ENCODE measurements at places on chromosomes 12 and 14.
A peak's percentile ranks its signal among the peaks of the same experiment; 100 is the strongest.

GRCh38 chr12:52721838-52722470 lies 18.6 kb upstream of the KRT77 start:
- DNase-seq: no peak

GRCh38 chr14:54410215-54410614 lies 13.4 kb downstream of the CDKN3 start:
- no peak for DNase-seq

- DNase-seq: no peak
These were observed 5.9 kb downstream of the RPS6KL1 start for GRCh38 chr14:74917178-74917543.

DNA sequence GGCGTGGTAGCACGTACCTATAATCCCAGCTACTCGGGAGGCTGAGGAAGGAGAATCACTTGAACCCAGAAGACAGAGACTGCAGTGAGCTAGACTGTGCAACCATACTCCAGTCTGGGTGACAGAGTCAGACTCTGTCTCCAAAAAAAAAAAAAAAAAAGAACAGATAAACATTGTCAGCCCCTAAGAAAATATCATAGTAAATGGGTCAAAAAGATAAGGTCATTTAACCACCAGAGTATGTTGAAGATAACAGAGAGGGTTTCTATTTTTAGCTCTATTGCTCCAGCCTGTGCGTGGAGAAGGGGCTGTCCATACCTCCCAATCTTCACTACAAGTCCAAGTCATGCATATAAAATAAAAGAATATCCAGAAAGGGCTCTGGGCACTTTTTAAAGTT lies 15.4 kb downstream of the LGMN start:
- no peak for DNase-seq

- DNase-seq: no peak
These were observed 65.1 kb upstream of the NCOR2 start for GRCh38 chr12:124632519-124632984.

GRCh38 chr14:73235531-73236155 lies 1.7 kb upstream of the PAPLN start:
- DNase-seq: no peak

- DNase-seq: no peak
These were observed 420.5 kb downstream of the ZFP36L1 start for GRCh38 chr14:68372368-68372767.

DNA sequence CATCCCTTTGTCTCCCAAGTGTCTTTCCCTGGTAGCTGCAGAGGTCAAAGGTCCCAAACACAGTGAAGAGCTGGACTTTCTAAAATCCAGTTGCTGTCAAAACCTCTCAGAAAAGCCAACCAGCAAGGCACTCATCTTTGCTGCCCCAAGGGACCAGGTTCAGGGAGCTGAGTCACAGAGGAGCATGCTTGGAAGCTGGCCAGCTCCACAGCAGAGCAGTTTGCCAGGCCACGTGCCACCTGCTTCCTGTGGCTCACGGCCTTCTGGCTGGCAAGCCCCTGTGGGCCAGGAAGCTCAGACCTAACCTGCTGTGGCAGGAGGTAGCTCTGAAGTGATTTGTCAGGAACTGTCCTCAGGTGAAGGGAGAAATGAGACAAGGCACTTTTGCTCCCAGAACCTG lies 3.6 kb downstream of the ISCU start:
- DNase-seq: peak; percentile 87

DNA sequence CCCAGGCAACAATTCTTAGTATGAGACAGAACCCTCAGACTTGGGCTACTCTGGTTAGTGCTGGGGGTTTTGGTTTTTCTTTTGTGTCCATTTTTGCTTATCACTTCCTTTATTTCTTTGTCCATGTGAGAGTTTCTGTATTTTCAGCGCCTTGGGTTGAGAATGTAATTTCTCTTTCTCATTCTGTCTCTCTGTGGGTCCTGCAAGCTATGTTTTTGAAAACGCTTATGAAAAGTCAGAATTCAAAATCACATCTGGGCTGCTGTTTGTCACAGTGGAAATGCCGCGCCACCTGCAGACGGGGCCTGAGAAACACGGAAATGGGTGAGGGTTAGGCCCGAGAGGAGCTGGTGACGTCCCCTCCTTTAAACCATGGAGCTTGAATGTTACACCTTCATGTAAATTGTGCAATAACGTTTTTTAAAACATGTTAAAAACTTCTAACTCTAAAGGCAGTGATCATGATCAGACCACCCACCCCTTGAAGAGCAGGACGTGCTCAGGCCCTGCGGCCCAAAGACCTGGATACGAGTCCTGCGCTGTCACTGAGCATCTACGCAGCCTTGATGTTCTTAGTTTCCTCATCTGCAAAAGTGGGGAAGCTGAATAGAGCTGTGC lies 26.1 kb downstream of the JDP2 start:
- DNase-seq: no peak

- DNase-seq: no peak
These were observed 151.8 kb downstream of the FOXN3 start for GRCh38 chr14:89265234-89265633.

DNA sequence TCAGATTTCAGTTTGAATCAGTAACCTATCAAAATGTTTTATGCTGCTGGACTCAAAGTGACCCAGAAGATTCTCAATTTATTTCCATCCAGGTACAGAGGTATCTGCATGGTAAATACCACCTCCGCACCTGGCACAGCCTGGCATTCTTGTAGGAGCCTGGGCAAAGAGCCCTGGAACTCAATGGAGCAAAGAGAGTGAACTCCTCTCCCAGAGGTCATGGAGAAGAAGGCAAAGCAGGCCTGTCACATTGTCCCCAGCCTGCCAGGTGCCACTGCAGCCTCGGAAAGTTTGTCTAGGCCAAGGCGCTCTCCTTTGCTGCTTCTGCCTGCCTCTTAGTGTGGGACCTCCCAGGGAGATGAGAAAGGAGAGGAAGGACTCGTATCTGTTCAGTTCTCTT lies 319.8 kb downstream of the ZFP36L1 start:
- DNase-seq: no peak

DNA sequence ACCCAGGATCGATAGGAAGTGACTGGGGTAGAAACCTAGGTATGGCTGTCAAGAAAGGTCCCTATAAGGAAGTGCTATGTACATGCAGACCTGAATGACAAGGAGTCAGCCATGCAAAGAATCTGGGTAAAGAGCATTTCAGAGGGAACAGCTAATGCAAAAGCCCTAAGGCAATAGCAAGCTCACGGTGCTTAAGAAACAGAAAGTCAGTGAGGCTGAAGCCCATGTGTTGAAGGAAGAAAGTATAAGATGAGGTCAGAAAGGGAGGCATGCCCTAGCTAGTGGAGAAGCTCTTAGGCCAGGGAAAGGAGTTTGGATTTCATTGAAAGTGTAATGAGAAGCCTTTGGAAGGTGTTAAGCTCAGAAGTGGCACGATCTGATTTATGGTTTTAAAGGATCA lies 6.0 kb upstream of the ADCY6 start:
- no peak for DNase-seq

DNA sequence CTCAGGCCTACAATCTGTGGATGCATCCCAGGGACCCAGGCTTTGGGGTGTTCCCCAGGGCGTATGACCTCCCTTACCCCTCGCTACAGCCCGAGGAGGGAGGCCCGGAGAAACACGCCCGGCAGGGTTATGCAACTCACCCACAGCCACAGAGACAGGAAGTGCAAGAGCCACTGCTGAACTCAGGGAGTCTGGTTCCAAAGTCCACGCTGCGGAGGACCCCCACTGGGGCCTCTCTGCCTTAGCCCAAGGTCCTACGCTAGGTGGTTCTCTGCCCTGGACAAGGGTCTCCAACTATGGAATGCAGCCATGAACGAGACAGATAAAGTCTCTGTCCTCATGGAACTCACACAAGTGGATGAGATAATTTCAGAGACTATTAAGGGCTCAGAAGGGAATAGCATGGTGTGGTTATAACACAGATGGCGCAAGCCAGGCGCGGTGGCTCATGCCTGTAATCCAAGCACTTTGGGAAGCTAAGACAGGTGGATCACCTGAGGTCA lies 11.3 kb downstream of the SCARB1 start:
- no peak for DNase-seq

GRCh38 chr12:130043685-130044406 lies 118.4 kb upstream of the FZD10 start:
- DNase-seq: no peak

GRCh38 chr12:9331218-9331626 lies 123.0 kb upstream of the PZP start:
- DNase-seq: peak; percentile 39

- no peak for DNase-seq
These were observed 103.3 kb upstream of the FKBP4 start for GRCh38 chr12:2691345-2692071.

GRCh38 chr12:95978351-95978750 lies 17.8 kb downstream of the HAL start:
- DNase-seq: no peak

DNA sequence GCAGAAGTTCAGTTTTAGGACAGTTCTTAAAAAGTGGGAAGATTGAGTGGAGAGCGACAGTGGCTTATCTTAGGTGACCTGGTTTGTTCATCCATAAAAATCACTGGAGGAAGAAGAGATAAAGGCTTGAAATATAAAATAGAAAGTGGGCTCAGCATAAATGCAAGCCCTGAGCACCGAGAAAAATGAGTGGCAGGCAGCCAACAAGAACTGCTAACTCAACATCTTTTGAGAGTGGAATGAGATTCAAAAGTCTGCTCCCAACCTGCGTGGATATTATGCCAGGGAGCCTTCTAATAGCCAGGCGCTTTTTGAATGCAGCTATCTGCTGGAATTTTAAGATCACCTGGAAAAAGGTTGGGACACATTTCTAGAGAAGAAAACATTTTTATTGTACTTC lies 666.5 kb downstream of the FLRT2 start:
- DNase-seq: no peak

DNA sequence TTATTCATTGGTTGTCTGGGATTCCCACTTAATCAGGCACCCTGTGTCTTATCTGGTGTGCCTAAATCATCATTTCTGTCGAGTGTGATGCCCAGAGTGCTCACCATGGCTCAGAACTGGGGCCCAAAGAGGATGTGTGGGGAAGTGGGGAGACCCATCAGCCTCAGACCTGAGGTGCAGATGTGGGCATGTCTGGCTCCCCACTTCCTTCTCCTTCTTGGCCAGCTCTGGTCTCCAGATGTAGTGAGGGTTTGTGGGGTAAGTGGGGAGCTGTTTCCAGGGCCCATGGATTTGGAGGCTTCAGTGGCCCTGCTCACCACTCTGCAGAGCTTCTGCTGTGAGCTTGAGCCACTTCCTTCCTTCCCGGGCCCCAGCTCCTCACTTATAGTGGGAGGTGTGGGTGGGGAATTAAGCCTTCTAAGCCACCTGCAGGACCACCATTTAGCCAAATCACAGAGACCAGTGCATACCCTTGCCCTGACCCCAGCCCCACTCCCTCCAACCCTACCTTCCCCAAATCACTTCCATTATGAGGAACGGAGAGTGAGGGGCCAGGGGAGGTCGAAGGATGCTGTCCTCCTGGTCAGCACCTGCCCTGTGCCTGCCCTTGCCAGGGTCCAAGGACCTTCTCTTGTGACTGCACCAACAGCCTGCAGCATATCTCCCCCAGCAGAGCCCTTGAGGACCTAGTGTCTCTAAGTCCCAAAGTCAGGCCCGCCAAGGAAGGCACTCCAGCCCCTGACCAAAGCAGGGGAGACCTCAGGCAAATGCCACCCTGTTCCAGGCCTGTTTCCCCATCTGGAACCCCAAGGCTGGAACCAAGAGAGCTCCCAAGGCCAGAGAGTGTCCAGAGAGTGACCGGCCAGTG lies 278.2 kb upstream of the RTL1 start:
- no peak for DNase-seq

GRCh38 chr12:51386351-51386750 lies 4.9 kb downstream of the GALNT6 start:
- DNase-seq: no peak

- no peak for DNase-seq
These were observed 12.4 kb downstream of the MTERF2 start for GRCh38 chr12:106974511-106974910.

- peak; percentile 15 for DNase-seq
These were observed 406.0 kb downstream of the PRKD1 start for GRCh38 chr14:29521526-29522137.

- DNase-seq: no peak
These were observed 138.6 kb downstream of the SCARB1 start for GRCh38 chr12:124725099-124725498.

DNA sequence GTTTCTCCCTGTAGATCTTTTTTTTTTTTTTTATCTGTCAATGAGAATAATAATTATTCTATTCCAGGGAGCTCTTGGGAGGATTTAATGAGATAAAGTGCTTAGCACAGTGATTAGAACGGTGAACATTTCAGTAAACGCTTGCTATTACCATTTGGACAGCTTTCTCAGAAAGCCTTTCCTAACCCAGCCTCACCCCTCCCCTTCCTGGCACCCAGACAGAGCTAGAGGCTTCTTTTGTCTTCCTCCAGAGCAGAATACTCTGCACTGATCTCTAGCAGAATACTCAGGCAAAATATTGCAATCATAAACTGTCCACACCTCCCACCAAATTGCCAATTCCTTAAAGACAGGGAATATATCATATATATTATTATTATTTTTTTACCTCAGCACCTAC lies 66.6 kb downstream of the ERGIC2 start:
- no peak for DNase-seq

DNA sequence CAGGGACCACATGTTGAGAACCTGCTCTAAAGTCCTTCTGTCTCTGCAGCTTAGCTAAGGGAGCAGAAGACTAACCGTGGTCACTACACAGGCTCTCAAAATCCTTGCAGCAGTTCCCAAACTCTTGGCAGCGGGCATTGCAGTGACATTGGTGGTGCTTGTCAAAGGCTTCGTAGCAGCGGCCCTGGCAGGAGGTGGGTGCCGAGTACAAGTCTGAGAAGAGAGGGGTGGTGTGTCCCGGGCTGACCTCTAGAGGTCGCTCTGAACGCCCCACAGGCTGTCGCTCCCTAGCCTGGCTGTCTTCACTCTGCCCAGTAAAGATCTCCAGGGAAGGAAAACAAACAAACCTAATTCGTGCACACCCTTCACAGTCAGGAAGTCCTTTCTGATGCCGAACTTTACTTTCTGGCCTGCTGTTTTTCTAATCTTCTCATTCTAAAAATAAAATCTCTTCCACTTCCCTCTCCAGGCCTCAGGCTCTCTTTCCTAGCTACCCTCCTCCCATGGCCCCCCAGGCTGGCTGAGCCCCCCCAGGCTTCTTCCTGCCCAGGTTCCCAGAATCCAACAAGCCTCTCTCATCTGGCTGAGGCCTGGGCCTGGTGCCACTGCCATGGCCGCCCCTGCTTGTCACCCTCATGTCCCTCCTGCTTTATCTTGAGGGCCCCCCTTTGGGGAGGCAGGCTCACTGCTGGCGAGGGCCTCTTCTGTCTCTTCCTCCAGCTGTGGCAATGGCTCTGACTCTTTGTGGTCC lies 7.7 kb downstream of the ENDOU start:
- DNase-seq: peak; percentile 75

- no peak for DNase-seq
These were observed 124.3 kb downstream of the ADGRD1 start for GRCh38 chr12:131077931-131078391.

DNA sequence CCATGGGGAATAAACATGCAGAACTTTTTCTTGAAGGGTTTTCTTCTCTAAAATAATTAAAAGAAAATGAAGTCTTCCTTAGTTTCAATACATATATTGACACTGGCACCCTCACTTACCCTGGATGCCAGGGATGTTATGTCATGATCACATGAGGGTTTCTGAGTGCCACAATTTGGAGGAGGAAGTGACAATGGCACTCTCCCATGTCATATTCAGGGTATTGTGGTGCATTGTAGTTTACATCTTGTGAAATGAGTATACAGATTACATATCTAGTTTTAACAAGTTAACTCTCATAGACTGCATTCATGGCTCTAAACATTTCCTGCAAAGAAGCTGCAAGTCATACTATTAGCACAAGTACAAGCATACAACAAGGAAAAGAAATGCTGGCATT lies 37.7 kb downstream of the CCDC177 start:
- DNase-seq: no peak
